PC-3 (cell line): ENCODE measurements at places on chromosomes 4 and X. TPM values are rescaled to one million over a fixed set of nuclear protein-coding genes. Genes with fewer than 3 reads are reported as not detected.

Gene NR3C2
- 1.2 and 2.8 TPM in 2 replicates for total RNA-seq

Gene NXT2
- total RNA-seq: 10.7 and 13.9 TPM in 2 replicates

Gene SHISA3
- total RNA-seq: 29.5 and 33.5 TPM in 2 replicates

Gene GALNTL6
- not detected in 2 replicates for total RNA-seq

Gene ARX
- not detected in 2 replicates for total RNA-seq

DNA sequence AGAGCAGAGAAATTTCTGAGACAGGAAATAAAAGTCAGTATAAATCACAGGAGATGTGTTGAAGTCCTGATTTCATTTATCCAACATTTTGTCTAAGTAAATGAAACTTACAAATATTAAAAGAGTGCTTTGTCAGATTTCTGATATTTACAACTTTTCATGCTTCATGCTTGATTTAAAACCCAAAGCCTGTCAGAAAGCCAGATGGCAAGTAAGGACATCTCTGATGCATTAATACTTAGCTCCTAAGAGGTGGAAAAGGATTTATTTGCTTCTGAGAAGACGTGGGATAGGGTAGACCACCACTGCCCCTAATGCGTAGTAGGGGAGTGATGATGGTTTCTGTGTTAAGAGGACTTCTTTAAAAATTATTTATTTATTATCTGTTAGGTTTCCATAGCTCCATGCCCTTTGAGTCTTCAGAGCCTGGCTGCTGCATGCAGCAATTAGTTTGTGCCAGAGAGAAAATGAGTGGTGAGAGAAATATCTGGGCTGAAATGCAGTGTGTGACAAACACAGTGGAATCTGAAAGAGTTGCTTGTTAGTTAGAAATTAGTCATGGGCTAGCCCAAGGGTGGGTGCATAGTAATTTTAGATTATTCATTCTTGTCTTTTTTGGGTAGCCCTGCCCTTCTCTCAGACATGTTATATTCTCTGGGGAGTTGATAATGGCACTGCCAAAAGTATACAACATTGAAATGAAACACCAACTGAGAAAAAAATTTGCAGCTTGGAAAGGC, 333.8 kb downstream of the C4orf33 start:
- peak; percentile 21 for DNase-seq
- H3K27me3 ChIP-seq: no peaks in the 10 kb centered on the region
- H3K36me3 ChIP-seq: no peaks in the 10 kb centered on the region
- peaks cover 6% of the 10 kb centered on the region; the same call in 1 of the 2 replicates for H3K4me1 ChIP-seq
- no peak overlapping the region for H3K4me3 ChIP-seq

DNA sequence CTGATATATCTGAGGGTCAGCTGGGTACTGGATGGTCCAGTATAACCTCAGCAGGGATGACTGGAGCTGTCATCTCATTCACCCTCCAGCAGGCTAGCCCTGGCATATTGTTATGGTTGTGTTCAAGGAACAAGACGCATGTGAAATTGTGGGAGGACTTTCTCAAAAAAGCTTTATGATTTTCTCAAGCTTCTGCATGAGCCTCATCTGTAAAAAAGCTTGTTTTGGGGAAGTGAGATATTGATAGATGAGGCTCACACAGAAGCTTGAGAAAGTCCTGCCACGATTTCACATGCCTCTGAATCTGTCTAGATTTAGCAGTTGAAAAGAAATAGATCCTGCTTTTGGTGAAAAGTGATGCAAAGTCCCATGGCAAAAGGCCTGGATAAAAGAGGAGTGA, 93.4 kb downstream of the SPCS3 start:
- H3K36me3 ChIP-seq: no peaks in the 10 kb centered on the region
- no peak for DNase-seq
- H3K4me3 ChIP-seq: no peak overlapping the region
- H3K27ac ChIP-seq: no peak overlapping the region

- H3K4me1 ChIP-seq: no peaks in the 10 kb centered on the region
- no peaks in the 10 kb centered on the region for H3K27me3 ChIP-seq
- no peak overlapping the region for H3K27ac ChIP-seq
- no peaks in the 10 kb centered on the region for H3K36me3 ChIP-seq
- no peak for DNase-seq
- no peak overlapping the region for H3K4me3 ChIP-seq
Observed at GRCh38 chrX:41542536-41542935, 95.4 kb downstream of the NYX start.

GRCh38 chr4:156186111-156186510, 232.4 kb upstream of the CTSO start:
- H3K27me3 ChIP-seq: no peaks in the 10 kb centered on the region
- no peak overlapping the region for H3K27ac ChIP-seq
- H3K4me1 ChIP-seq: no peaks in the 10 kb centered on the region; the same call in 1 of the 2 replicates
- no peak overlapping the region for H3K4me3 ChIP-seq
- DNase-seq: no peak
- H3K36me3 ChIP-seq: no peaks in the 10 kb centered on the region
